ENCODE measurements at places on chromosomes 12 and 14. TPM values are rescaled to one million over a fixed set of nuclear protein-coding genes. Genes with fewer than 3 reads are reported as not detected.

Gene ENDOU
- not detected for total RNA-seq

Gene ARMH4
- 0.30 TPM for total RNA-seq

Gene OLR1
- 1.1 TPM for total RNA-seq

Gene EPYC
- not detected for total RNA-seq

Gene BIN2
- 0.13 TPM for total RNA-seq

Gene CYP27B1
- 2.8 TPM for total RNA-seq

Gene IFNG-AS1
- not detected for total RNA-seq

Gene DNAI7
- 0.33 TPM for total RNA-seq

Gene SCFD1
- total RNA-seq: 26.8 TPM

Gene ZDHHC22
- 0.11 TPM for total RNA-seq

Gene NANOG
- not detected for total RNA-seq

Gene SIX6
- not detected for total RNA-seq

Gene CLEC2A
- not detected for total RNA-seq

Gene ISM2
- total RNA-seq: 0.48 TPM

Gene TAS2R9
- total RNA-seq: not detected

Gene ADAM20
- total RNA-seq: not detected

Gene BDKRB1
- total RNA-seq: 0.87 TPM

Gene CDH24
- 5.2 TPM for total RNA-seq

Gene PLA2G1B
- total RNA-seq: not detected

Gene FSCB
- not detected for total RNA-seq

Gene POTEM
- not detected for total RNA-seq

Gene CFAP54
- 0.91 TPM for total RNA-seq

Gene OR4K1
- total RNA-seq: not detected

Gene ZFYVE26
- total RNA-seq: 5.8 TPM

Gene KRT6A
- 0.74 TPM for total RNA-seq

Gene CDK17
- total RNA-seq: 14.9 TPM

Gene DEGS2
- total RNA-seq: 1.6 TPM

Gene NAB2
- 18.4 TPM for total RNA-seq

Gene GPRC5A
- total RNA-seq: 405 TPM

Gene SINHCAF
- 49.2 TPM for total RNA-seq

Gene ZBTB42
- 3.6 TPM for total RNA-seq

Gene CCDC175
- total RNA-seq: not detected

Gene B4GALNT3
- total RNA-seq: 1.0 TPM

Gene VDR
- 3.6 TPM for total RNA-seq

Gene KLRG1
- 1.8 TPM for total RNA-seq

Gene OR11G2
- total RNA-seq: not detected

Gene DTX1
- total RNA-seq: 0.42 TPM

Gene MBIP
- 17.1 TPM for total RNA-seq

Gene GRIP1
- total RNA-seq: 7.8 TPM

Gene TMEM233
- 0.06 TPM for total RNA-seq

Gene NEUROD4
- not detected for total RNA-seq

Gene PPM1H
- total RNA-seq: 8.0 TPM

Gene PRH1
- total RNA-seq: 3.0 TPM

Gene GAPDH
- 8,927 TPM for total RNA-seq

Gene LYZ
- 2.2 TPM for total RNA-seq

Gene IL22
- total RNA-seq: not detected

Gene LRTM2
- total RNA-seq: not detected

Gene ADCY4
- not detected for total RNA-seq

Gene RNFT2
- 2.2 TPM for total RNA-seq

Gene GLT1D1
- total RNA-seq: not detected

Gene FBLN5
- 2.2 TPM for total RNA-seq

Gene GPRC5D
- total RNA-seq: not detected

Gene CFAP73
- 0.10 TPM for total RNA-seq

Gene SIRT4
- 0.80 TPM for total RNA-seq

Gene ACSS3
- not detected for total RNA-seq

Gene SLCO1B3
- total RNA-seq: 15.3 TPM

Gene LRRC43
- 0.27 TPM for total RNA-seq

Gene KLHDC1
- total RNA-seq: 0.76 TPM

Gene CLEC4A
- not detected for total RNA-seq

Measured in A549 treated with RU486 at 1 μM for 4 hours (cell line).